ENCODE measurements at places on chromosomes 13 and 19.

DNA sequence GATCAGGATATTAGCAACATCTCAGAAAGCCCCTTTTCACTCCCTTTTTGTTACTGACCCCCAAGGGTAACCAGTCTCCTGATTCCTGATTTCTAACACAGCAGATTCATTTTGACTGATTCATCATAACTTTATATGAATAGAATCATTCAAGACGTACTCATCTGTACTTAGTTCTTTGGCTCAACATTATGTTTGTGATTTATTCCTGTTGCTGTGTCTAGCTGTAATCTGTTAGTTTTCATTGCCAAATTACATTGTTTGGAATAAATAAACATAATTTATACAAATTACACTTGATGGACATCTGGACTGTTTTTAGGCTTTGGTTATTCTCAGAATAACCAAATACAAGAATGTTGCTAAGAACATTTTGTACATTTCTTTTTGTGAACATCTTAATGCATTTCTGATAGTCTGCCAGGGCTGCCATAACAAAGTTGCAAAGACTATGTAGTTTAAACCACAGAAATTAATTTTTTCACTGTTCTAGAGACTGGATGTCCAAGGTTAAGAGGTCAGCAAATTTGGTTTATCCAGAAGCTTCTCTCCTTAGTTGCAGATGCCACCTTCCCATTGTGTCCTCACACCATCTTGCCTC lies 62.8 kb upstream of the EDNRB start:
- no peak for DNase-seq

GRCh38 chr13:75360170-75360569 lies 121.8 kb downstream of the TBC1D4 start:
- DNase-seq: no peak

DNA sequence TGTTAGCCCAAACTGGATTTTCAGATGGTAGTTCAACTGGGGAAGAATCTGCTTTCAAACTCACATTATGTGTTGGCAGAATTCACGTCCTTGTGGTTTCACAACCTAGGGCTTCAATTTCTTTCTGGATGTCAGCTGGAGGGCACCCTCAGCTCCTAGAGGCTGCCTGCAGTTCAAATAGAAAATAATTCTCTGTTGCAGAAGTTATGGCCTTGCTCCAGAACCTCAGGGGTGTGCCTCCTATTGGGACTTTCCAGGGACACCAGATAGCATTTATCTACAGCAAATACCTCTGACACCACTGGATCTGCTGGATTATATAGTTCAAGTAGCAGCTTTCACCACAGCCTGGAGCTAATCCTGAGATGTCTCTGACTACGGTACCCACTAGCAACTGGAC lies 11.8 kb upstream of the RB1 start:
- DNase-seq: no peak

DNA sequence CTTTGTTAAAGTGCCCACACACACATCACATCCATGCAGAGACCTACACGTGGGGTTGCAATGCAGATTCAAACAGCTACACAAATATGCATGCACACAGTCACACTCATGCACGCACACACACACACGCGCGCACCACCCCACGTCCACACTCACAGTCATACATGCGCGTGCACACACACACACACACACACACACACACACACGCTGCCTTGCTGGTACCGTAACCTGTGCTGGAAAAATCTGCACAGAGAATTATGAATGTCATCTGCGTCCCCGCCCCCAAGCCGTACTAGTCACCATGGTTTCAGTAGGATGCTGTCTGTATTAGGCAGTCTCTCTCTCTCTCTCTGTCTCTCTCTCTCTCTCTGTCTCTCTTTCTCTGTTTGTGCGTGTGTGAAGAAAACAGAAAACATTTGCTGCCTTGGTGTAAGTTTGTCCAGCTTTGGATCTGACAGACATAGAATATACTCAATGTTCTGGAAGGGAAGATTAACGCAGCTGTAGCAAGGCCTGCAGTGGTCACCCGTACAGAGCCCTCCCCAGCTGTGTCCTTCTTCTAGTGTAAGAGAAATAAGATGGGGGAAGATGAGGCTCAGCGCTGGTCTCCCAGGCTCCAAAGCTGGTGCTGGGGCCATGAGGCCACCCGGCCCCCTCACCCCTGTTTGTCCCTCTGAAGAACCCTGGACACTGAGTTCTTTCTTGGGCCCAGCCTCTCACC lies 26.4 kb upstream of the DPP9 start:
- DNase-seq: no peak

DNA sequence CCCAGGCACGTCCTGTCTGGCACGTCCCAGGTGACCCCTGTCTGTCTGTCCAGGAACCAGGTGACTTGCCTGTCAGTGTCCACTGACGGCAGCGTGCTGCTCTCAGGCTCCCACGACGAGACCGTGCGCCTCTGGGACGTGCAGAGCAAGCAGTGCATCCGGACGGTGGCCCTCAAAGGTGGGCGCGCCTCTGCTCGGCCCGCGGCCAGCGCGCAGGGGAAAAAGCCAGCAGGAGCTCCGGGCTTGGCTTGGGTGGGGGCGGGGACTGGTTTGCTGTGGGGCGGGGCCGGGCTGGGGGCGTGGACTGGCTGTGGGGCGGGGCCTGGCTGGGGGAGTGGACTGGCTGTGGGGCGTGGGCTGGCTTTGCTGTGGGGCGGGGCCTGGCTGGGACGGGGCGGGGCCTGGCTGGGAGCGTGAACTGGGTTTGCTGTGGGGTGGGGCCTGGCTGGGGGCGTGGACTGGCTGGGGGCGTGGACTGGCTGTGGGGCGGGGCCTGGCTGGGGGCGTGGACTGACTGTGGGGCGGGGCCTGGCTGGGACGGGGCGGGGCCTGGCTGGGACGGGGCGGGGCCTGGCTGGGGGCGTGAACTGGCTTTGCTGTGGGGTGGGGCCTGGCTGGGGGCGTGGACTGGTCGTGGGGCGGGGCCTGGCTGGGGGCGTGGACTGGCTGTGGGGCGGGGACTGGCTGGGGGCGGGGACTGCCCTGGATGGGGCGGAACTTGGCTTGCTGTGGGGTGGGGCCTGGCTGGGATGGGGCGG lies 7.2 kb downstream of the WDR18 start:
- DNase-seq: no peak

- no peak for DNase-seq
Observed at GRCh38 chr13:112962911-112963625, 5.9 kb upstream of the MCF2L start.

- no peak for DNase-seq
Observed at GRCh38 chr13:76035711-76036110, 399.6 kb downstream of the LMO7 start.

- DNase-seq: no peak
Observed at GRCh38 chr13:74910415-74910814, 571.6 kb downstream of the TBC1D4 start.

DNA sequence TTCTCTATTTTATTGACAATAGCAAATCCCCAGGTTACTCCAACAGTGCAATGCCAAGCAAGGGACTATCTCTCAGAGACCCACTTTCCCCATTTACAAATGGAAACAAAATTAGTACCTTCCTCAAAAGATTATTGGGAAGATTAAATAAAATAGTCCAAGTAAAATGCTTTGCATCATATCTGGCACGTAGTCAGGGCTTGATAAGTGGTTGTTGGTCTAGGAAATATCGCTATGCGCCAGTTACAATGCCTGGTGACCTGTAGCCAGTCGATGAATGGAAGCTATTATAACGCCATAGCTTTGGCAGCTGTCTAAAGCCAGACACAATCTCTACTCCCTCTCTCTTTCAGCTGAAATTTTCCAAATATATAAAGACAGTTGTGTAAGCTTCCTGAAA lies 220.3 kb downstream of the RAP2A start:
- DNase-seq: no peak

DNA sequence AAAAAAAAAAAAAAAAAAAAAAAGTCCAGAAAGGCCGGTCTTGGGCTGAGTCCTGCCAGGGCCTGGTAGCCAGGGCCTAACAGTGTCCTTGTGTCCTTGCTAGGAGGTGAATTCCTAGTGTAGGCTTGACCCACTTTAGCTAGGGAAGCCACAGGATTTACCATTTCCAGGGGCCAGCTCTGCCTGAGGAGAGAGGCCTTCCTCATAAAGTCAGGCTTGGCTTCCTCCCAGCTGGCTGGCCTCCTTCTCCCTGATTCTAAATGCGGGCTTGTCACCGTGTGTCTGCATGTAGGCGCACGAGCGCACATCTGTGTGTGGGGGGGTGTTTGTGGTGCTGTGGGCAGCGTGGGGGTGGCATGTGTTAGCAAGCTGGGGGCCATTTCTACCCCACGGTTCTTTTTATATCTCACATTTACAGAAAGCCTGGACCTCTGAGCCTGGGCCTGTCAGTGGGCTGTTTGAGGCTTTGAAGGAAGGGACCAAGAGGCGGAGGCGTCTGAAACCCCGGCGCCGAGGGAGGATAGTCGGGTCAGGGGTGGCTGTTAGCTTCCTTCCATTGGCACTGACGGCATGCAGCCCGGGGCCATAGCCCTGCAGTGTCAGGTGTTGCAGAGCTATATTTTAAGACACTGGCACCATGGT lies 31.7 kb downstream of the IER2 start:
- no peak for DNase-seq

GRCh38 chr13:30824651-30825050 lies 81.4 kb upstream of the MEDAG start:
- DNase-seq: no peak

DNA sequence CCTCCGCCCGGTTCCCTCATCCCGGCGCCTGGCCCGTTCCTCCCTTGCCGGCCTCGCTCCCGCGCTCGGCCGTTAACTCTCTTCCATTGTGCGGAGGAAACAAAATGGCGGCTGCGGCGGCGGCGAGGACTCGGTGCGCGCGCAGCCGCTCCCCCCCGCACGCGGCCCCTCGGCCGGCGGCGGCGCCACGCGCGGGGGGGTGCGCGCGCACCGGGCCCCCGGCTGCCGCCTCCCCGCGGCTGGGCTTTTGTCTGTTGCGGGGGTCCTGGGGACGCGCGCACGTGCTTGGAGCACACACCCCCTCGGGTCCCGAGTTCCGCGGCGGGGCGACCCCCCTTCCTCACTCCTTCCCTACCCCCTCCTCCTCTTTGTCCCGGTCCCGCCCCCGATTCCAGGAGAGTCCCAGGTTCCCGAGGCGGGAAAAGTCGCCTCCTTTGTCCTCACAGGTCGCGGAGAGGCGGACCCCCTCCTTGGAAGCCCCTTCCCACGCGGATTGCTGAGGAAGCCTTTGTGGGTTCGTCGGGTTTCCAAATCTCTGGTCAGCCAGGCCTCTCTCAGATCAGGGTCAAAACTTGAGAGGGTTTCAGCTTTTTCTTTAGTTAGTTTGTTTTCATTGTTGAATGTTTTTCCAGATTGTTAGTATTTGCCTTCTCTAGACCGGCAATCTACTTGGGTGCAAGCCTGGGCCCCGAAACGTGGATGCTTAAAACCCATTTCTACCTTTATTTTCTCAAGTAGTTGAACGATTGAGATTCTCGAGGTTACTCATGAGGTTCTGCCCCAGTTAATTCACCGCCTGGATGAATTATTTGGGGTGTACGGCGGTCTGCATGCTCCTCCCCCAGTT lies 687 bp downstream of the ILF3 start:
- no peak for DNase-seq

DNA sequence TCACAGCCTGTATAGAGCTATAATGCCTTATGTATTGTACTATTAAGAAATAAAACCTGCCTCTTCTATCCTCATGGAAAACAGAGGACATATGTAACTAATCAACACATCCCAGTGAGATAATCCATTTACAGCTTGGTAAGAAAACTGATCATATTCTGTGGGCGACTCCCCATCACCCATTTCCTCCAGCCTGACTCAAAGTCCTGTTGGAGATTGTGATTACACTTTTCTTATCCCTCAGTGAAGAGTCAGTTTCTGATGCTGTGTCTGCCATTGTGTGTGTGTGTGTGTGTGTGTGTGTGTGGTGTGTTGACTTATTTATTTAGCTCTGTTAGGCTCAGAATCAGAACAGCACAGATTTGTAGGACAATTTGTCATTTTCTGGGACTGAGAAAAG lies 212.8 kb downstream of the FGF9 start:
- no peak for DNase-seq

- DNase-seq: no peak
Observed at GRCh38 chr13:62482351-62482750, 1066.7 kb upstream of the PCDH20 start.

- DNase-seq: no peak
Observed at GRCh38 chr13:51628059-51628852, 44.0 kb downstream of the WDFY2 start.

GRCh38 chr19:16714702-16715287 lies 4.9 kb upstream of the NWD1 start:
- DNase-seq: no peak

- no peak for DNase-seq
Observed at GRCh38 chr13:95536632-95537241, 15.8 kb upstream of the CLDN10 start.
